Hematopoietic multipotent progenitor cell treated with erythropoietin and hydrocortisone succinate and interleukin-3 and kit ligand, for 8 days (in vitro differentiated cells): ENCODE measurements at places on chromosomes 2 and 18.

DNA sequence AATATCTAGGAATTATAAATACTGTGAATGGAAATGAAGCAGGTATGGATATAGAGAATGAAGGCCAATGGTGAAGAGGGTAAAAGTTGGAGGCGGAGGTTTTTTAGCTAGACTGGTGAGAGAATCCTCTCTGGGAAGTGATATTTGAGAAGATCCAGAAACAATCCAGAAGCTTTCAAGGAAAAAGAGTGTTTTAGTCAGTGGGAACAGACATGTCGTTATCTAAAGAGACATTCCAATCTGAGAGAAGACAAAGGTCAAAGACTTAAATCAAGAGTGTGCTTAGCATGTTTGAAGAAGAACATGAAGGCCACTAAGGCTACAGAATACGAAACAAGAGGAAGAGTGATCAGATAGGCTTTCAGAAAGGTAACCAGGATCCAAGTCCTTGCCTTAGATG, 211.0 kb downstream of the MBD5 start:
- DNase-seq, result no peak

DNA sequence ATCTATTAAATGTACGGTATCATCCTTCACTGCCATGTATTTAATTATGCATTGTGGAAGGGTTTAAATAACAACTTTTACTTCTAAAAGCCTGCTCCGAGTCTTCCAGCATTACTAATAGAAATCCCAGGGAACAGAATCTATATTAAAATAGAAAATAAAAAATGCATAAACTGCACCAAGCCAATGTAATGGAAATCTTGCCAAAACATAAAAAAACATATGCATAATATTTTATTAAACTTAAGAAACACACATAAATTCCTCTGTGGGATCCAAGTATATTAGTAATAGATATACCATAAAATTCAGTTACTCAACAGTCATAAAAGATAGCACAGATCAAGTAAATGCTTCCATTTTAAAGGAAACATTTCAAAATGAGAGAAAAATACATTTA, 175.6 kb downstream of the TDRD15 start:
- no peak for DNase-seq

DNA sequence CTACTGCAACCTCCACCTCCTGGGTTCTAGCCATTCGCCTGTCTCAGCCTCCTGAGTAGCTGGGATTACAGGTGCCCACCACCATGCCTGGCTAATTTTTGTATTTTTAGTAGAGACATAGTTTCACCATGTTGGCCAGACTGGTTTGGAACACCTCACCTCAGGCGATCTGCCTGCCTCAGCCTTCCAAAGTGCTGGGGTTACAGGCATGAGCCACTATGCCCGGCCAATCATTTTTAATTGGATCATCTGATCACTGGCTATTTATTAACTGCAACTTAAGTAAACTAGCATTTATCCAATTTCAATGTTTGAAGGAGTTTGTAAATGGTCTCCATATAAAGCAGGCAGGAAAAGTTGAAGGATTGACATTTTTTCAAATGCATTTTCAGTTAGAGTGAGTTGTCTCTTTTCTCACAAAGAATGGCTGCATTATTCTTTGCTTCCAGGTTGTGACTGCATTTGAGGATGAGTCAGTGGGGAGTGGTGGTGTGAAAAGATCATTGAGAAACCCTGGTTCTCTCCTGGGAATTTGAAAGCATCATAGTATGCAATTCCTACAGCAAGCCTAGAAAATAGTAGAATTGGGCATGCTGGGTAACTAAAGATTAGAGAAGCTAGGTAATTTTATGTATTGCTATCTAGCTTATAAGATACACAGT, 431.1 kb upstream of the ZEB2 start:
- DNase-seq, result no peak

- DNase-seq, result no peak
These were observed 306.9 kb downstream of the BCL11A start for GRCh38 chr2:60246583-60246982.

GRCh38 chr2:211181626-211182025, 625.2 kb downstream of the CPS1 start:
- DNase-seq, result no peak

DNA sequence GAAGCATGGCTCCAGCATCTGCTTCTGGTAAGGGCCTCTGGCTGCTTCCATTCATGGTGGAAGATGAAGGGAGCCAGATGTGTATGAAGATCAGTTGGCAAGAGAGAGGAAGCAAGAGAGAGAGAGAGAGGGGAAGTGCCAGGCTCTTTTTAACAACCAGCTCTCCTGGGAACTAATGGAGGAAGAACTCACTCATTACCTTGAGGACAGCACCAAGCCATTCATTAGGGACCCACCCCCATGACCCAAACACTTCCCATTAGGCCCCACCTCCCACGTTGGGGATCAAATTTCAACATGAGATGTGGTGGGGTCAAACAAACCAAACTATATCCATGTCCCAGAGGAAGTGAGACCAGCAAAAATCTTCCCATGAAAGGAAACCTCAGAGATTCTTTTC, 124.8 kb upstream of the SIX2 start:
- DNase-seq, result no peak

- DNase-seq, result no peak
These were observed 4.9 kb upstream of the IMP4 start for GRCh38 chr2:130337735-130338325.

DNA sequence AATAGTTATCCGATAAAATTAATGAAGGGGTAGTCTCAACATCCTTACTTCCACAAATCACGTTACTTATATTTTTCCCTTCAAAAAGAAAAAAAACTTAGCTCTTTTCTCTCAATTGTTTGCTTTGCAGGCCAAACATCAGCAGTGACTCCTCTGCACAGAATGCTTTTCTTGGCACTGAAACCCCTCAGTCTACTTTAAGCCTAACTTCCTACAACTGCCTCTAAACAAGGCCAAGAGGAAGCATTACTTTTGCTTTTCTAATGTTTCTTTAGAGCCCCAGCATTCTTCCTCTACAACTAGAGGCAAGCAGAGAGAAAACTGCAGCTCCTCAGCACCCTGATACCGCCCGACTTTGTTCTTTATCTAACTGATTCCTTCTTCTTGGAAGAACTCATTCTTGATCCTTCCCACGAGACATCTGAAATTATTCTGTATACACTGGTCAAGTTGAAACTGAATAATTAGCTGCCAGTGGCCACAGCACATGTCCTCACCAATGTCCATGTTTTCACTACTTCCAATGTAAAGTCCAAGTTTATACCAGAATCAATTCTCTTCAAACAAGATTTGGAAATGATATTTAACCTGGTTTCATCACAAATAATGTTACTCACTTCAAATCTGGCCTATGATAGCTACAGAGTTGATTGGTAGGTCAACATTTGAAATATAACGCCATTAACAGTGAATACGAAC, 55.3 kb downstream of the DTNB start:
- DNase-seq, result no peak

- peak; percentile 48 for DNase-seq
These were observed at the start of gene WDSUB1 for GRCh38 chr2:159285929-159286708. WDSUB1 (minus strand) TSS chr2:159286703; CDS start chr2:159283069, 3,634 bp downstream.

DNA sequence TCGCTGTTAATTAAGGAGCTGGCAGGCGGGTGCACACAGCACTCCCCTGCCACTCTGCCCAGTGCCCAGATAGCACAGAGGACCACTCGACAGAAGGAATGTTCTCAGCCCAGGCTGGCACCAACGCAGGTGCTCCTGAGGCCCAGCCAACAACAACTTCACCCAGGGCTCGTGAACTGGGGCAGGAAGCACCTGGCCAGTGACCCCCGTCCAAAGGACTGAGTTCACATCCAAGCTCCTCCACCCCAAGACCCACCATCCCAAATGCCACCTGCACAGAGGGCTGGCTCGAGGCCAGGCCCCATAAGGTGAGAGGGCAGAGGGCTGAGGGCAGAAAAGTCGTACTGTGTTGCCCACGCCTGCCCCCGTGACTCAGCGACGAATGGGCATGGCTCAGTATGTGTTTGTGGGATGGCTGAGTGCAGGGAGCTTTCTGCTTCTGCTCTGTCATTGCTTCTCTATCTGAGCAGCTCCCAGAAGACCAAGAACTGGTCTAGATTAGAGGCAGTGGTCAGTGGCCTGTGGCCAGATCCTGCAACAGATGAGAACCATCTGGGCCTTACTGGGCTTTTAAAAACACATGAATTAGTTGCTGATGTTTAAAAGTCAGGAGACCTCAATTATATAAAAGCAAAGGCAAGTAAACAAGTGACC, 68.4 kb downstream of the POLR1A start:
- DNase-seq, result peak; percentile 60

GRCh38 chr2:226220511-226220910, 579.1 kb downstream of the IRS1 start:
- DNase-seq, result no peak

DNA sequence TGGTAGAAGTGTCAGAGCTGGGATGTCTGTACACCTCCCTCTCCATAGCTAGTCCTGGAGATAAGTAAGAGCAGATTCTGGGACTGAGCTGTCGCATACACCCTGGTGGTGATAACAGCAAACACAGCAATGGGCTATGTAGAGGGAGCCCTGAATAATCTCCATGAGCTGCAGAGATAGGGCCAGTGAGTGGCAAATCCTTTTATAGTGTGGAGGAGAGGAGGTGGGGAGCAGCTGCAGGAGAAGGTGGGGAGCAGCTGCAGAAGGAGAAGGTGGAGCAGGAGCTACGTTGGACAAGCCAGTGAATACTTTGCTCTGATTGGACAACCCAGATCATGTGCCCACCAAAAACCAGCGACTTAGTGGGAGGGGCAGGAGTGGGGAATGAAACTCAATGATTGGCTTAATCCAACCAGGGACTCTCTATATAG, 85.5 kb downstream of the TMEM247 start:
- peak; percentile 21 for DNase-seq

DNA sequence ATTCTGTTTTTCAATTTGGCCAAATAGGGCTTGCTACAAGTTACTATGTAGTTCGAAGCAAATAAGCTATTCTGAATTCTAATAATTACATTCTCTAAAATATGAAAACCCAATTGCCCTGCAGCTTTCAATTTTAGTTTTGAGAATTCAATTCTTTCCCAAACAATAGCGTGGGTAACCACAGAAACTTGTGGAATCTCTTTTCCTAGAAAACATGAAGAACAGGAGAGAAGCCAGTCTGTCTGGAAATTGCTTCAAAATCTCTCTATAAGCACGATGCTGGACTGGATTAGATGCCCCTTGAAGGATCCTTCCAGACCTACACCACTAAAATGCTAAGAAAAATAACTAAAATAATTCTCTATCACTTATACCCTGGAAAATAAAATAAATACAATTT, 115.0 kb downstream of the THADA start:
- no peak for DNase-seq

DNA sequence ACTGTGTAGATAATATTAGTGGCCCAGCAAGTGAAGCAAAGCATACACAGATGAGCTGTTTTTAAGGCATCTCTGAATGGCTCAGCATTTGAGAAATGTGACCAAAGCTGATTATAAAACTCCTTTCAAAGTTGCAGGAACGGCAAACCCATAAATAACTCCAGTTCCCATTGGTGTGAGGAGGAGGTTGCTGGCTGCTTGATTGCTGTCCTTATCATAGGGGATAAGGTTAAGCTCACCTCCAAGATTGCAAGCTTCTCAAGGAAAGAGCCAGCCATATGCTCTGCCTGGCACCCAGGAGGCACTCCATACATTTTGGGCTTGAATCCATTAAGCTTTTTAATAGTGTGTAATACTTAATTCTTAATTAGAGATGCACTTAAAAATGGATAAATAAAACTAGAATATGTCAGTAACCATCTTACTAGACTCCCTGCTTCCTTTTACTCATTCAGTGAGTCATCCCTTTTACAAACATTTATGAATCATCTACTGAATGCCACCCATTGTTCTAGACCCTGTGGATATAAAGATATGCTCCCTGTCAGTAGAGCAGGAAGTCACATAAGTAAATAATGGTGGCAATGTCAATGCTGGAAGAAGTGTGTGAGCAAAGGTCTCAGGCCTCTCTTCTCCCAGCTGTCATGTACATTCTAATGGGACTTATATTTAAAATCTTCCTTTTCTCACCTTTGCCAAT, 99.3 kb downstream of the SPATS2L start:
- DNase-seq, result peak; percentile 21

DNA sequence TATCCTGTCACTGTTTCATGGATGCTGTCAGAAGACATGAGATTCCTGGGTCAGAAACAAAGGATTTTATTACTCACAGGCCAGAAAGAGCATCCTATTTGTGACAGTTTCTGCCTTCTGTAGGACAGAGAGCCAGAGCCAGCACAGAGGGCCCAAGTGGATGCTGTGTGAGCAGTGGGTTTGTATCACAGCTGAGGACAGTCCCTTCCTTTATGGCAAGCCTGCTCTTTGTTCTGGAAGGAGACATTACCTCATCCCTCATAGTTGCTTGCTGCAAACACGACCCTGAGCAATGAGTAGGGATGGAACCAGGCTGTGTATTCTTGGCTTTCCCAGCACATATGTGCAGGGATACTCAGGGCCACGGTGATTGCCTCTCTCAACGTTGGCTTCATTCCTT, 41.6 kb downstream of the ARHGEF4 start:
- DNase-seq, result no peak

DNA sequence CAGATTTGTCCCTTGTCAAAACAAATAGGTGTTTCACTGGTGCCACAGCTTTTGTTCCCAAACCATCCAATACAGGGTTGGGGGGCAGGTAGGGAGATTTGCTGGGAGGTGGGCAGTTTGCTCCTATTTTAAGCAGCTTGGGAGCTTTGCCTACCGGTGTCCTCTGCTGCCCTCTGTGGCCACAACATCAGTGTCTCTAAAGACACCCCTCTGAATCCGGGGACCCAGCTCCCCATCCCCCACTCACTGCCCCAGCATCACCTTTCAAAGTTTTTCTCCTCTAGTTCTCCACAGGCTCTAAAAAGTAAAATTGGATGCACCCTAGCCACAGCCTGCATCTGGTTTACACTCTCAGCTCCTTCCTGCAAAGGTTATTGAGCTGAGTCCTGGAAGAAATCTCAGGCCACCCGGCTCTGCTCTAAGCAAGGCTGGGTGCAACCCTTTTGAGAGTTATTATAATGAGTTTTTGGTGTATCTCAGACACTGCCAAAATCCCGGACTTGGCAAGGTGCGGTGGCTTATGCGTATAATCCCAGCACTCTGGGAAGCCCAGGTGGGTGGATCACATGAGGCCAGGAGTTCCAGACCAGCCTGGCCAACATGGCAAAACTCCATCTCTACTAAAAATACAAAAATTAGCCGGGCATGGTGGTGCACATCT, 2.9 kb upstream of the EPAS1 start:
- DNase-seq, result peak; percentile 41

DNA sequence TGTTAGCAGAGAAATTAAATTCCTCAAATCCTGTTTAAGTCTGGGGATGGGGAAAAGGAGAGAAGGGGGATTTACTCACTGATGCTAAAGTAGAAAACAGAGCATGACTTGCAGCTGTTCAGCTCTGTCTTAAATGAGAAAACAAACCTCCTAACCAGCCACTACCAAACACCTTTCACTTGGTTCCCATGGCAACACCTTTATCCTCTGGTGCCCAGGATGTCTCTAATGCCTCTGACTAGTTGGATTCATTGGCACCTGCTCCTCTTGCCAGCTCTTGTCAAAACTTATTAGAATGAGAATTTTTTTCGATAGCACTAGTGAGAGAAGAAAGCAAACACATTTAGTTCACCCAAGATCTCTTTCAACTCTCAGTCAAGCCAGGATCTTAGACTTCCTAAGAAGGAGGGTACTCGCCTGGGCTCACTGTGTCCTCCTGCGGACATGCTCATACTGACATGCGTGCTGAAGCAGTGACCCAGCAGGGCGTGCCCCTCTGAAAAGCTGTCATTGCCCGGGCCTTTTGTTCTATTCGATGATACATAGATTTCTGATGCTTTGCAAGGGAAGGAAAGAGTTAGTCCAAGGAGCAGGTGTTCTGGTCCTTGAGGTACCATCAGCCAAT, 656.0 kb upstream of the CELF4 start:
- no peak for DNase-seq
